ENCODE measurements at places on chromosomes 3 and 15.

- no peak for DNase-seq
These were observed 42.5 kb upstream of the SNRK start for GRCh38 chr3:43243590-43244587.

- DNase-seq = peak; percentile 39
These were observed 775 bp upstream of the CCDC39 start for GRCh38 chr3:180680097-180680430.

DNA sequence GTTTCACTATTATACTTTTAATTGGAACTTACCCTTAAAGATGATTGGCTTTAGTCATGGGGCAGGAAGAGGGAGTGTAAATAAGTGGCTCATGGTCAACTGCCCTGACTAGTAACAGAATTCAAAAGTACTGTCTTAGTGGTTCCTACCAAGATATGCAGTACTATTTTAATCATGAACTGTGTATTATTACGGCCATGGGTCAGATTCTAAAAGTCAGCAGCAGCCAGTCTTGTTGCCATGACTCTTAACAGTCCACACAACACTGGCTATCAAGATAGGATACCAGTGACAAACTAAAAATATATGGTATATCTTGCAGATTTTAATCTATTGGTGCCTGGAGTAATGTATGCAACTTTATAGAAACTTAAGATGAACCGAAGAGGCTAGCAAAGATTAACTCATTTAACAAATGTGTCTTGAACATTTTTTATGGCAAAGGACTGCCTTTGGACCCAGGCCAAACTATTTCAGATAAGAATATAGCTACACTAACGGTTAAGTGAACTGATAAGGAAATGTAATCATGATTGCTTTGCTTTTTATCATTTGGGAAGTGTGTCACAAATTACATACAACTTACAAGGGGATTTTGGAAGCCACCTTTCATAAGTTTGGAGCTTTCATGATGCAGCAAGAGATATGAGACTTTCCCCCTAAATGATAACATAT lies 163.7 kb downstream of the TCF12 start:
- no peak for DNase-seq

- no peak for DNase-seq
These were observed 813.2 kb downstream of the AGBL1 start for GRCh38 chr15:86892774-86893449.

GRCh38 chr15:36797128-36797527 lies 217.7 kb downstream of the CDIN1 start:
- DNase-seq = no peak

- no peak for DNase-seq
These were observed 242.4 kb downstream of the CD47 start for GRCh38 chr3:107848351-107848915.

DNA sequence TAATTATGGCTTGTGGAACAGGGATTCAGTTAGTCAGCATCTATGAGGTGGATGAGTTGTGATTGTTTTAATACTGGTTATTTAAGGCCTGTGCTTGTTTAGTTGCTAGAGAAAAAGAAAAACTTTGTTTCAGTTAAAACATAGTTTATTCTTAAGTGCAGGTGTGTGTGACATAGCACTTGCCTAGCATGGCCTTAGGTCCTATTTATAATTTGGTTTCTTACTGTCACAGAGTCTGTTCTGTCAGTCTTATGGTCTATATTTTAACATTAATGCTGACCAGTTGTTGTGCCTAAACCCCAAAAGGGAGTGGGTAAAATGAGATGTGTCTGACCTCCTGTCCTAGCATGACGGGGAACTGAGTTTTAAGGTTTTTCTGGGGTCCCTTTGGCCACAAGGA lies 486.3 kb downstream of the ZIC1 start:
- no peak for DNase-seq

- DNase-seq = no peak
These were observed 97.5 kb downstream of the BDH1 start for GRCh38 chr3:197458179-197458707.

DNA sequence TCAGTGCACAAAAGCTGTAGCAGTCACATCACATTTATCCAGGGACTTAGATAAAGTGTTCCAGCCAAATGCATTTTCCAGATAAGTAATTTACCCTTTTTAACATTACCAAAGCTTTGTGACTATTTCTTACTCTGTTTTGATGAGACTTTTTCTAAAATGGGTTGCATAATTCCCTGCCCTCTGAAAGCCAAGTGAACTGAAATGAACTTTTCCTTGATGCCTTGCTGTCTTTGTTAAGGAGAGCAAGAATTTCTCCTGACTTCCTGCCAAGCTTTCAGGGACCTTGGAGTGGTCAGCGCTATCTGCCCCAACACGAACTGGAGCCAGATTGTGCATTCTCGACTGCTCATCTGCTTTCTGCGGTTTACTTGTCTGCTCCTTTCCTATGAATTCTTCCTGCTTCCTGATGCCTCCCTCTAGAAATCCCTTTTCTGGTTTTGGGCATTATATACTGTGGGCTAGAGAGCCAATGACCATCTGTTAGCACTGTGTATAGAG lies 34.8 kb downstream of the EIF4E3 start:
- no peak for DNase-seq

GRCh38 chr3:171516765-171517164 lies 56.6 kb upstream of the TNIK start:
- DNase-seq = no peak

DNA sequence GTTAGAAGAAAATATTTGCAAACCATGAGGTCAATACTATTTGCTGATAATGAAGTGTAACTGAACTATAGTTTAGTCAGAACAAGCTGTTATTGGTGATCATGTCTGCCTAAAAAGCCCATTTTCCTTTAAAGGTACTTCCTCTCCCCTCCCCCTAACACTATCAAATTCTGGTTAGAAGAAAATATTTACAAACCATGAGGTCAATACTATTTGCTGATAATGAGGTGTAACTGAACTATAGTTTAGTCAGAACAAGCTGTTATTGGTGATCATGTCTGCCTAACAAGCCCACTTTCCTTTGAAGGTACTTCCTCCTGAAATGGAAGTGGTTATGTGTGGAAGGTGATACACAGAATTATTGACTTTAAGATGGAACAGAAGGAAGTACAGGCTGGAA lies 46.9 kb downstream of the PROS1 start:
- DNase-seq = no peak

DNA sequence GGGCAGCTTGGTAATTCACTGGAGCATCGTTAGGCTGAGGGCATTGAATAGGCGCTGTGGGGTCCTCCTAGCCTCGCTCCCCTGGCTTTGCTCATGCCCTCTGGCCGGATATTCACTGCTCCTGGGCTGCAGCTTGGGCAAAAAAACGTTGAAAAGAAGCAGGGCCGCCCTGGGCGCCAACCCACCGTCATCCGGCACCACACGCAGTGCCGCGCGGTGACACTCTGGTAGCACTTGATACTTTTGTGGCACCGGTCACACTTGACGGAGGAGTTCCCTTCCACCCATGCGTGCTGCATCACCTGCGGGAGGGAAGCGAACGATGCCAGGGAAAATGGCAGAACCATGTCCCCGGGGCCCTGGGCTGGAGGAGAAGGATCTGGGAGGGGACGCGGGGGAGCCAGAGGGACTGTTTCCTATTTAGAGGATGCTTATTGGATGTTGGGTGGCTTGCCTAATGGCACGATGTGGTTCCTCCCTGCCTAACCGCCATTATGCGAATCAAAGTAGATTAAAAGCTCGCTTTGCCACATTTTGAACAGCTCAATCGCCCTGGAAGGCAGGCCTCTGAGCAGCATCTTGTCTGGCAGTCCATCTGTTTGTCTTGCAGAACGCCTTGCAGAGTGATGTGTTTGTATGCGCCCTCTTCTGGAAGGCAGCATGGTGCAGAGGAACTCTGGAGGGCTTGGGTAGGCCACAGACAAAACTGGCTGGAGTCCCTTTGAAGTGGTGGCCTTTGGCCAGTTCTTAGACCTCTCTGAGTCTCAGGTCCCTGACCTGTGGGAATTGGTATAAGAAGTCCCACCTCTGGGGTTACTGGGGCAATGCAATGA lies 93.2 kb downstream of the DGKG start:
- no peak for DNase-seq

DNA sequence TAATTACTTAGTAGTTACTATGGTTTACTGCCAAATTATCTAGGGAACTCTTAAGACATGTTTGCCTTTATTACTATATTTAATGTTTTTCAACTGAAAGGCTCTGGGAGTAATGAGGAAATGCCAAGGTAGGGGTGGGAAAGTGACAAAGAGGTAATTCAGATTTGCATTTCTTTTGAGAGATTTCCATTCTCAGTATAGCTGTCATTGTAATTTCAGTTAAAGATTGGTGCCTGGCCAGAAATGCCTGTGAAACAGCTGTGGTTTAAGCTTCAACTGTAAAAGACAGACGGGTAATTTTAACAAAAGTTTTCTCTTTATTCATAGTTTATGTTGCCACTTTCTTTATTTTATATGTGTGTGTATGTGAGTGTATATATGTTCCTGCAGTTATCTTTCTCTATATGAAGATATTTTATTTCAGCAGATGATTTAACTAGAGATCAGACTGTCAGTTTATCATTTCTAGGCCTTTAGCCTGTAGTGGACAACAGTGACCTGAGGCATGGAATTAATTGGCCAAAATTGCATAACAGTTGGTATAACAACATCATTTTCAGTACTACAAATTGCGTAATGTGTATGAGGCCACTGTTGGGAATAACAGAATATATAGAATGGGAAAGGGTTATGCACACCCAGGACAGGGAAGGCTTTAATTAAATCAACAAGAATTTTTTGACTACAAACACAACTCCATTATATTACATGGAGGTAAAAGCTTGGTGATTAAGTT lies 119.0 kb downstream of the BBX start:
- DNase-seq = no peak

- DNase-seq = peak; percentile 33
These were observed 469.1 kb downstream of the RAP2B start for GRCh38 chr3:153631102-153631501.

- DNase-seq = peak; percentile 82
These were observed 94.0 kb downstream of the WDR76 start for GRCh38 chr15:43920815-43921214.

DNA sequence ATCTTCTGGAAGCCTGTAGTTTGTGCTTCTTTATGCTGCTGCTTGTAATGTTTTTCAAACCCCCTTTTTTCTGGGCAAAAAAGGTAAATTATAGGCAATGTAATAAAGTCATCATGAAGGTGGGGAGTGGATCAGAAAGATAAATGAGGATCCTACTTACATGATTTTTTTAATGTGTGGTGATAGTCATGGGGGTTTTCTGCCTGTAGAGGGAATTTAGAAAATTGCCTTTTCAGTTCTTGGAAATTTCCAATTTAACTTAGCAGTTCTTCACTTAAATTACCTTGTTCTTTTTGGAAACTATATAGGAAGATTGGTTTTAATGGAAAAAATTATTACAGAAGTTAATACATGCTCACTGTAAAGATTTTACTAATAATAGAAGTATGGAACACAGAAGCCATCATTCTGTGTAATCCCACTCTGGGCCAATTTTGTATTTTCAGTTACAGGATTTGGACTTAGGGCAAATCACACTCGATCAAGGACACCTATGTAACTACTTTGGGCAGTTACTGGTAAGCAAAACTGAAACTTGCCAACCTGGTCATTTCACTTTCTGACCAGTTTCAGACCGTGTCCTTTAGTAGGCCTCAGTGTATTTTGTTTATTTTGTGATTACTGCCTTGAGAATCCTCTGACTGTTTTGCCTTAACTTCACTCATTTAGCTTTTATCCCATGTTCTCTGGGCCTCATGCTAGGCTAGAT lies 10.5 kb upstream of the SCAANT1 start:
- no peak for DNase-seq

- DNase-seq = no peak
These were observed 5.7 kb downstream of the STIMATE start for GRCh38 chr3:52891615-52892081.
